ENCODE measurements at places on chromosomes 4 and X.

- DNase-seq: no peak
Observed at GRCh38 chr4:156558373-156559025, 413.1 kb downstream of the PDGFC start.

DNA sequence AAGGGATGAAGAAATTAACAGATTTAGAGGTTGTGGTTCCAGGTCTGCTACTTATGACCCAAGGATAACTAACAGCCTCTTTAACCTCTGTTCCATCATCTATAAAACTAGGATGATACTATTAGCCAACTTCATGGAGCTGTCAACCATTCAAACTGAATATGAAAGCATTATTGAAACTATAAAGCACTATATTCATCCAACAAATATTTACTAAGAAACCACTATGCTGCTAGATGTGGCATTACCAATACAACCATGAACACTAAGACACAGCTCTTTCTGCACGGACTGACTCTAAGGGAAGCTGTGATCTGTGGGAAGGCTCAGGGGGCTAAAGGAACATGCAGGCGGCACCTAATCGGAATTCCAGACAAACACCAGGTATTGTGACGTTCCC, 66.0 kb downstream of the APBB2 start:
- no peak for DNase-seq

- DNase-seq: no peak
Observed at GRCh38 chr4:112213091-112213490, 18.5 kb upstream of the AP1AR start.

DNA sequence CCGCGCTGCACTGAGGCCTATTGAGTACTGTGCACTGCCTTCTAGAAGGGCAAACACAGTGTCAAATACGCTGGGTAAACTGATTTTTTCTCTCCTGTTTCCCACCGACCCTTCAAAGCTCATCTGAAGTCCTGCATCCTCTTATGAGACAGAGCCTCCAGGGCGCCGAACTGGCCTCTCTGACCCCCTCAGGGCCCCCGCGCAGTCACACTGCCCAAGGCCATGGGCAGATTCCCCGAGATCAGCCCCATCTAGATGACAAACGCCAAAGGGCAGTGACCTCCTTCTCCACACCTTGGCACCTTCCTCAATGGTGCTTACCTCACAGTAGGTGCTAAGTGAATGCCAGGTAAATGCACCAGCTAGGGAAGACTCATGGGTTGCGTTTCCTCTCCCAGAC, 34.4 kb downstream of the CHST7 start:
- DNase-seq: no peak

GRCh38 chrX:85992811-85993229, 54.5 kb downstream of the CHM start:
- no peak for DNase-seq

DNA sequence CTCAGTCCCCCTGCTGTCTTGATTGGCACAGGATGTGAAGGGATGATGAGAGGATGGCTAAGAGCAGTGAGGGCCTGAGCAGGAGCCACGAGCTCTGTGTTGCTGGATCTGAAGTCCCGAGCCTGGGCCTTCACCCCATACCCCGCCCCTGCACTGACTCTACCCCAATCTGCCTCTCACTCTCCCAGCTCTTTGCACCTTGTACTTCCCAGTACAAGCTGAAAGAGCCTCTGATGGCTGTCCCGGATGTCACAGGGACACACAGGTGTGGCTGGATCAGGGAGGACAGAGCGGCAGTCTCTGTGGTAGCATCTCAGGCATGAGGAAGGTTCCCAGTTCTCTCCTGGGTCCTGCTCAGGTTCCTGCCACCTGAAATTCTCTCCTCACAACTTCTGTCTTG, 103.6 kb downstream of the CHIC2 start:
- DNase-seq: no peak

DNA sequence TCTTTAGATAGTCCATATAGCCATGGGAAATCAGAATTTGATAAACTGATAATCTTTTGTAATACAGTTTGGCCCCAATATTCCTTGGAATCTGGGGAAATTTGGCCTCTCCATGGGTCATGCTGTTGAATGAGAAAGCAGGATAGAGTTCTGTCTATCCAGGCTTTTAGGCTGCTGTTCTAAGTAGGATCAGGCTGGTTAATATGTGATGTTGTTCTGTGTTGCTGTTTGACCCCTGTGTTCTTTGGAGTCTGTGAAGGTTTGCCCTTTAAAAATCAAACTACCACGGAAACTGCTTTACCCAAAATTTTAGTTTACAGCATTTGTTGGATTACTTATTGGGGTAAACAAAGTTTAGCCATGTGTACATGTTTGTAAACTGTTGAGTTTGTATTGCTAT, 114.5 kb downstream of the ZNF330 start:
- no peak for DNase-seq

DNA sequence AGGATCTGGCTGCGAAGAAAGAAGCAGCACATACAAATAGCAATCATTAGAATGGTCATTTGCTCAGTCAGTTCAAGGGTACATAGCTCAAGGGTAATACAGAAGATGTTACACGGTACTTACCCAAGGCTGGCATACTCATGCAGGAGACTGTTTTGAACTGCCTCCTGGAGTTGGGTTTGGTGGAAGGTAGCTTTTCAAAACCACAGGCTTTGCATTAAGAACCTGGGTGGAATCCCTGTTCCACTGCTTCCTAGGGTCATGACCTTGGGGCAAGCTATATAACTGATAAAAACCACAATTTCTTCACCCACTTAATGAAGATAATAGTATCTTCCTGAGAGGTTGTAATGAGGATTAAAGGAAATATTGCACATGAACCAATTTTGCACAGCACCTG, 36.5 kb downstream of the TBC1D9 start:
- no peak for DNase-seq

DNA sequence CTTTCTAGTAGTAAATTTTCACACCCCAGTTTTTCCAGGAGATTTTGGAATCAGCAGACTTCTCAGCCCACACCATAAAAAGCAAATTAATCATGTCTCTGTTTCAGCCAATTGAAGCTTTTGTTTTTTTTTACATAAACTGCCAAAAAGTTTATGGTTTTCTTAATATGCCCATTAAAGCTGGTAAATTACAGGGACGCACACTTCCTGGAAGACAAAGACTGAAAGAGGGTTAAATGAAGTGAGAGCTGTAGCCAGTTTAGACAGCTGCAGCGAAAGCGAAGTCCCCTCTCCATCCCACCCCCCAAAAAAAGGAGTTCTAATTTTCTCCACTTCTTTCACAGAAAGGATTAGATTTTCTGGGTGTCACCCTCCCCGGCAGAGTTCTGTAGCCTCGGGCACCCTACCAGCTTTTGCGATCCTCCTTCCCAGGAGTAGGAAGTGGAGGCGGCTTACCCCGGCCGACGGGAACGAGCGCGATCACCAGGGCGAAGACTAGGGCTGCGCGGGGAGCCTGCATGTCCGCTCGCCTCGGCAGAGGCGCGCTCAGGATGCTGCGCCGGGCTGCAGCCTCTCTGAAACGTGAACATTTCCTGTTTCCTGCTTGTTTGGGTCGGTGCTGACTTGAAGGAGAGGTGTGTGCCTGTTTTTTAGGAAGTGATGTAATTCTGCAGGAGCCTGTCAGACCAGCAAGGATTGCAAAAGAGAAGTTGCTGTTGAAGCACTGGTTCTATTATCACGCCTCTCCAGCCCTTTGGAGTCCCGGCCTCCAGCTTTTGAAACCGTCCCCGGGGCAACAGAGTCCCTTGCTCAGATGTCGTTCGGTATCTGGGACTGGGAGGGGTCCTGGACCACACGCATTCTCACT, at the start of gene TMEM154:
Gene TMEM154 (minus strand): TSS at position 584 of the 868 bp plus-strand sequence. CDS start 64 bp downstream, at position 520.
- peak; percentile 89 for DNase-seq

DNA sequence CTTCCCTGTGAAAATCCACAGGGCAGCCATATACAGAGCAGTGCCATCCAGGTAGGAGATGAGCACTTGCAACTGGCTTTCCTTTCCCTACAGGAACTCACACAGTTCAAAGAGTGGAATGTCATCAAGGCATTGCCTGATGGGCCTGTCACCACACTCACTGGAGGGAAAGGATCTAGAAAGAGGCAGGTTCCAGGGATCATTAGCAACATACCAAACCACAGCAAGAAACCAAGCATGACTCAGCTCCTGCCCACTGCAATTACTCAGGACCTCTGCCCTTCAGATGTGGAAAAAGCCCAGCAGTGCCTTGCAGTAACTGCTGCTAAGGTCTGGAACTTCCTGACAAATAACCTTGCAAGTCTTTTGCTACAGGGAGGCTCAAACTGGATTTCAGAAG, 101.2 kb downstream of the ZNF674 start:
- no peak for DNase-seq

GRCh38 chr4:183905081-183905592, at the start of gene STOX2:
STOX2 (plus strand) TSS chr4:183905307; CDS start chr4:183906791, 1,484 bp downstream.
- DNase-seq: peak; percentile 81

DNA sequence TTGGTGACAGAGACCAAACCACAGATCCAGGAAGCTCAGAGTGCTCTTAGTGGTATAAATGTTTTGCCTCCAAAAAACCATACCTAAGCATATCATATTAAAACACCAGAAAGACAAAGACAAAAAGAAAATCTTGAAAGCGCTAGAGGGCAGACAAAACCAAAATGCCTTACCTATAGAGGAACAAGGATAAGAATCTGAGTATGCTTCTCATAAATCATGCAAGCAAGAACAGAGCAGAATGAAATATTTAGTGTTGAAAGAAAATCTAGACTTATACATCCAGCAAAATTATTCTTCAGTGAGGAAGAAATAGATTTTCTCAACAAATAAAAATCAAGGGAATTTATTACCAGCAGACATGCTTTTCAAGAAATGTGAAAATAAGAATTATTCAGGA, 941.0 kb upstream of the INTU start:
- DNase-seq: no peak

GRCh38 chr4:145804116-145804515, 124.2 kb downstream of the C4orf51 start:
- no peak for DNase-seq

DNA sequence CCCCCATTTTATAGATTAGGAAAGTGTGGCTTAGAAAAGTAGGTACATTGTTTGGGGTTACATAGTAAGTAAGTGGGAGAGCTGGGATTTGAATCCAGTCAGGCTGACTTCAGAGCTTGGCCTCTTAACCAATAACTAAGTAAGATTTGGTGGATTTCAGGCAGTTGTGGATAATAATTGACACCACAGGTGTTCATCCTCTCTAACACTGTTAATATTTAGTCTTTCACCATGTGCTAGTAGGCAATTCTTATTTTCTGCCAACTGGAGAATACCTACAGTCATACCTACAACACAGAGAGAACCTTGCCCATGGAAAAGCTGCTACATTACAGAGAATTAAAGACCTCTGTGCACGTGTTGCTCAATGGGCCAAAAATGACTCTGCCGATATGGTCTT, 89.5 kb downstream of the DIAPH2 start:
- DNase-seq: no peak

DNA sequence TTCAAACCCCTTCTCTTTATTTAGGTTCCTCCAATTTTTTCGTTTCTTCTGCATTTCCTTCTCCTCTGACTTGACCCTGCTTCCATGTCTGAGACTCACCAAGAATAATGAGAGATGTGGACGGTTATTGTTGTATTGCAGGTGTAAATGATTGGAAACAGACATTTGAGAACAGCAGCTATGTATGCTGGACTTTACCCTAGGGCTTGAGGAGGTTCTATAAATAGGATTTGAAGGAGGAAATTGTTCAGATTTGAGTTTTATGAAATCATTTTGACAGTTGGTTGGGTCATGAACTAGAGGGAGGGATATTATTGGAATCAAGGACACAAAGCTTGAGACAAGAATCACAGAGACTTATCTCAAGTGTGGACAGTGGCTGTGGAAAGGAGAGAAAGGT, 614.6 kb upstream of the CPEB2 start:
- no peak for DNase-seq

GRCh38 chr4:10677796-10678497, 6.6 kb downstream of the CLNK start:
- DNase-seq: no peak

- DNase-seq: no peak
Observed at GRCh38 chr4:189090174-189090814, 850.4 kb upstream of the FRG1 start.

- no peak for DNase-seq
Observed at GRCh38 chr4:70583952-70584834, 7.9 kb upstream of the AMBN start.

Data from posterior cingulate gyrus (tissue), 11 donors.